Osteocyte (in vitro differentiated cells): ENCODE measurements at places on chromosomes 4 and X. TPM values are rescaled to one million over a fixed set of nuclear protein-coding genes. Genes with fewer than 3 reads are reported as not detected.

Gene CSAG1
- not detected in 2 replicates for total RNA-seq

Gene STS
- 13.3 and 13.5 TPM in 2 replicates for total RNA-seq

Gene NUDT10
- total RNA-seq: 0.39 and 0.59 TPM in 2 replicates

- H3K4me1 ChIP-seq: no peaks in the 10 kb centered on the region
- no peak overlapping the region for H3K4me3 ChIP-seq
- no peak overlapping the region for H3K27ac ChIP-seq
- DNase-seq: no peak
- H3K27me3 ChIP-seq: no peaks in the 10 kb centered on the region
These were observed 28.0 kb downstream of the APELA start for GRCh38 chr4:164904941-164905340.

- H3K27me3 ChIP-seq: no peaks in the 10 kb centered on the region
- H3K27ac ChIP-seq: no peak overlapping the region
- no peaks in the 10 kb centered on the region for H3K4me1 ChIP-seq
These were observed 33.2 kb upstream of the ARMCX4 start for GRCh38 chrX:101452056-101452455.

GRCh38 chr4:3460926-3461325 is 2.2 kb upstream of the DOK7 start:
- no peak for DNase-seq
- no peak overlapping the region for H3K4me3 ChIP-seq
- no peaks in the 10 kb centered on the region for H3K36me3 ChIP-seq
- no peaks in the 10 kb centered on the region for H3K4me1 ChIP-seq
- H3K27me3 ChIP-seq: peaks cover 11% of the 10 kb centered on the region

DNA sequence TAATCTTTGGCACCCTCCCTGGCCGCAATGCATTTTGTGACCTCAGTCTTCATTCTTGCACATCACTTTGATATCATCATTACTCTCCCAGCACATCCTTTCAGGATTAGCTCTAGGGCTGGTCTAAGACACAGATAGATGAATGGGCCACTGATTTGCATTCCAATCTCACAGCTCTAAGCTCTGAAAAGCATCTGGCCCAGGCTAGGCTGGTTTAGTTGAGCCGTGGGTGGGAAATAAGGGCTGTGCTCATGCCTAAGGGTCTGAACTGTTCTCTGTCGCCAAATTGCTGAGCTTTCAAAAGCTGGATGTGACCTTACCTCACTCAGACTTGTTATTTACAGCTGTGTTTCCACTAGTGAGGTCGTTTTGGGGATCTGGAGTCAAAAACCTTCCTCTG is 30.0 kb upstream of the SLC9A7 start:
- no peak for DNase-seq
- no peak overlapping the region for H3K4me3 ChIP-seq
- no peaks in the 10 kb centered on the region for H3K27me3 ChIP-seq
- no peaks in the 10 kb centered on the region for H3K36me3 ChIP-seq

DNA sequence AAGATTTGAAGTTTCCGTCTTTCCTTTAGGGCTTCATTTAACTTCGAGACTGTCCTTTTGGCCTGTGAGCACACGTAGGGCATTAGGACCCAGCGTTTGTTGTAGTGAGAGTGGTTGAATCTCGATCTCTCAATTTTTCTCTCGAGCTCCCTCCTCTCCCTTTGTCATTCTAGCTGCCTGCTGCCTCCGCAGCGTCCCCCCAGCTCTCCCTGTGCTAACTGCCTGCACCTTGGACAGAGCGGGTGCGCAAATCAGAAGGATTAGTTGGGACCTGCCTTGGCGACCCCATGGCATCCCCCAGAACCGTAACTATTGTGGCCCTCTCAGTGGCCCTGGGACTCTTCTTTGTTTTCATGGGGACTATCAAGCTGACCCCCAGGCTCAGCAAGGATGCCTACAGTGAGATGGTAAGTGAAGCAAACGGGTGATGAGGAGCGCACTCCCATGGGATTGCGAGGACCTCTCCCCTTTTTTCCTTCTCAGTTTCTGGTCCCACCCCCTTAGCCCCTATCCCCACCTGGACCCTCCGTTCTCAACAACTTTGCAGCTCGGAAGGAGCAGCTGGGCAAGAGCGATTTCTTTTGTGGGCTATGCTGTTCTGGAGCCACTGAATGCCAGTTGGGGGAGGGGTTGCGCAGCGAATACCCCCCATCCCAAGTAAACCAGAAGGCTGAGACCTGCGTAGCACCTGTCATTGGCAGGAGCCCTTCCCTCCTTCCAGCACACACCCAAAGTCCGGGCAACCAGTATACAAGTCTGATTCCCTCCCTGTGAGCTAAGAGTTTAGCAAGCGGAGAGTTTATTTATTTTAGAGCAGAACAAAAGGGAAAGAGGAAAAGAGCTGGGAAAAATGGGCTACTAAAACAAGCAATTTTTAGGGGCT is at the start of gene TMEM35A:
Gene TMEM35A, plus strand, starts transcription at position 164 of the 883 bp plus-strand sequence. Its CDS starts 124 bp downstream, at position 288.
- no peaks in the 10 kb centered on the region for H3K36me3 ChIP-seq
- no peak within 1 kb of the TSS for H3K27ac ChIP-seq
- no peaks in the 10 kb centered on the region for H3K27me3 ChIP-seq
- DNase-seq: no peak

GRCh38 chrX:38357747-38358673 is 5.6 kb downstream of the OTC start:
- H3K27me3 ChIP-seq: no peaks in the 10 kb centered on the region
- no peak overlapping the region for H3K4me3 ChIP-seq
- no peaks in the 10 kb centered on the region for H3K36me3 ChIP-seq
- no peaks in the 10 kb centered on the region for H3K4me1 ChIP-seq
- no peak for DNase-seq

GRCh38 chr4:182042945-182043344 is 200.3 kb upstream of the TENM3 start:
- no peak for DNase-seq
- no peak overlapping the region for H3K27ac ChIP-seq
- no peak overlapping the region for H3K4me3 ChIP-seq
- no peaks in the 10 kb centered on the region for H3K4me1 ChIP-seq
- H3K27me3 ChIP-seq: no peaks in the 10 kb centered on the region

GRCh38 chr4:98564852-98565251 is 93.6 kb downstream of the TSPAN5 start:
- H3K4me1 ChIP-seq: peaks cover 64% of the 10 kb centered on the region
- peak overlapping the region; percentile 37 for H3K27ac ChIP-seq
- no peaks in the 10 kb centered on the region for H3K27me3 ChIP-seq

GRCh38 chr4:25875281-25875745 is 12.5 kb upstream of the SEL1L3 start:
- H3K4me3 ChIP-seq: no peak overlapping the region
- H3K27me3 ChIP-seq: peaks cover 3% of the 10 kb centered on the region
- no peak for DNase-seq
- peaks cover under 1% of the 10 kb centered on the region for H3K4me1 ChIP-seq
- no peak overlapping the region for H3K27ac ChIP-seq
- no peaks in the 10 kb centered on the region for H3K36me3 ChIP-seq
